ENCODE measurements at places on chromosomes 1 and 21.

DNA sequence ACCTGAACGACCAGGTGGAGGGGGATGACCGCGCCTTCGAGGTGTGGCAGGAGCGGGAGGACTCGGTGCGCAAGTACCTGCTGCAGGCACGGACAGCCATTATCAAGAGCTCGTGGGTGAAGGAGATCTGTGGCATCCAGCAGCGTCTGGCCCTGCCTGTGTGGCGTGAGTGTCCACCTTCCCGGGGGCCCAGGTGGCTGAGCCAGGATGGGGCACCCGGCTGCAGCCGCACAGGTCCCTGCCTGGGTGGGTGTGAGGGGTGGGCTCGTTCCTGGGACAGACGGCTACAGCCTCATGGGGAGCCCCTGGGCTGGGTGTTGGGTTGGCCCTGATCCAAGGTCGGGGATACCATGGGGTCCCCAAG is 65.2 kb downstream of the TRIM11 start:
- no peak for DNase-seq

- no peak for DNase-seq
These were observed 81.9 kb downstream of the CASZ1 start for GRCh38 chr1:10714337-10715114.

DNA sequence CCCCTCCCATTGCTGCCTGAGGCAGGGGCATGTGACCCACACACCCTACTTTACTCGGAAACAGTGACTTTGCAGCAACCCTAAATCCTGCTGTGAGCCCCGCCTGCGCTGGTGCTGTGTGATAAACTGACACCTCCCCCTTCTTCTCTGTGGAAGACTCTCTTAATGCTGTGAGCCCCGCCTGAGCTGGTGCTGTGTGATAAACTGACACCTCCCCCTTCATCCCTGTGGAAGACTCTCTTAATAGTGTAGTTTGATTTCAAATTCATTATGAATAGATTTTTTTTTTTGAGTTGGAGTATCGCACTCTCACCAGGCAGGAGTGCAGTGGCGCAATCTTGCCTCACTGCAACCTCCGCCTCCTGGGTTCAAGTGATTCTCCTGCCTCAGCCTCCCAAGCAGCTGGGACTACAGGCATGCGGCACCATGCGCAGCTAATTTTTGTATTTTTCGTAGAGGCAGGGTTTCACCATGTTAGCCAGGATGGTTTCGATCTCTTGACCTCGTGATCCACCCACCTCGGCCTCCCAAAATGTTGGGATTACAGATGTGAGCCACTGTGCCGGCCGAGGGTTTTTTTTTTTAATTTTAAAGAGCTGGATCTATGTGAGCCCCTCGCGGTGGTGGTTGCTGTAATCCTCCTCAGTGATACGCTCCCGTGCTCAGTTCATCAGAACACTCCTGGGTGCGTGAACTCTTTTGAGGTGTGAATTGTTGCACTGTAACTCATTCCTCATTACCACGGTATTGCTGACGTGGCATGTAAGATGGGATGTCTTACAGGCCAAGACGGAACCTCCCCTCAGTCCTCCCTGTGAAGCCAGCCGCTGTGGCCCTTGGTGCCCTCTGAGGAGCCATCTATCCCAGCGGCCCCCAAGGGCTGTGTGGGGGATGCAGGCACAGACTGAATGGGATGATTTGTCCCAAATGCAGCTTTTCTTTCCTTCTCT is 60.3 kb downstream of the GALNT2 start:
- DNase-seq = no peak

DNA sequence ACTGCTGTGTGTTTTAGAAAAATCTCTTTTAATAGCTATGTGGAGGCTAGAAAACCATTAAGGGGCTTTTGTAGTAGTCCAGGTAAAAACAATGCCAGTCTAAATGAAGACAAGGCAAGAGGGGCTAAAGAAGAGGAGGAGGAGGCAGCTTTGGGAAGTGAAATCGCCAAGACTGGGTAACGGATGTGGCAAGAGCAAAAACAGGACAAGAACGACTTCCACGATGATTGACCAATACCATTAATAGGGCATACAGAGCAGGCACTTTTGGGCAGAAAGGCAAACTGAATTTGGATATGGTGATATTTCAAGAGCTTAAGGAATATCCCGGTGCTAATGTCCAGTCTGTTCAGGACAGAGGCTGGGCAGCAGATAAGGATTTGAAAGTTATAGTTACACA is 22.0 kb downstream of the COA6 start:
- no peak for DNase-seq

DNA sequence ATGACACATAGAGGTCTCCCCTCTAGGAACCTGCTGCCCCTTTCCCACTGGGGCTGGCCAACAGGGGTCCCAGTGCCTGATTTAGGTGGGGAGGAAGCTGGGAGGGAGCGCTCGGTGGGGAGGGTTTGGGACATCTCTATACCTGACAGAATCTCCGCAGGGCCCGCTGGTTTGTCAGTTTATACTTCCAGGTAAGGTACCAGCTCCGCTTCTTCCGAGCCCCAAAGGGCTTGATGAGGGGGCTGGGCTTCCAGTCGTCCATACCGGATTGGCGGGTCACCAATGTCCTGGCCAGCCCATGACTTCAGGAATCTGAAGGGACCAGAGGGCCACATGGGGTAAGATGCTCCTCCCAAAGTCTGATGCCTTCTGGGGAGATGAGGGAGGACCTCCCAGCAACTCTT is 672 bp downstream of the POMGNT1 start:
- no peak for DNase-seq

DNA sequence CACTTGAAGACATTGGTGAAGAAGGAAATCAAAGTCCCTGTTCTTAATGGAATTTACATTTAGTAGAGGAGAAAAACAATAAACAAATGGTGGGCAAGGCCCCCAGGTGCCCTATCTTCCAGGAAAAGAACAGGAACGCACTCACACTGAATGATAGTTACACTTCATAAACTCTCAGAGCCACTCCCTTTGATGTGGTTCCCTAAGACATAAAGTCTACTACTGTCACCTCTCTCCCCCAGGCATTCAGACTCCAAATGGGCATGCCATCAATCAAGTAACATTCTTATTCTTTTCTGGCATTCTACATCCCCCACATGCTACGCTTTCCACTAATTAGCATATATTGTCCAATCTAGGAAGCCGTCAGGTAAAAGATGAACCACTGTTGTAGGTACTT is 36.6 kb upstream of the PIGC start:
- no peak for DNase-seq

DNA sequence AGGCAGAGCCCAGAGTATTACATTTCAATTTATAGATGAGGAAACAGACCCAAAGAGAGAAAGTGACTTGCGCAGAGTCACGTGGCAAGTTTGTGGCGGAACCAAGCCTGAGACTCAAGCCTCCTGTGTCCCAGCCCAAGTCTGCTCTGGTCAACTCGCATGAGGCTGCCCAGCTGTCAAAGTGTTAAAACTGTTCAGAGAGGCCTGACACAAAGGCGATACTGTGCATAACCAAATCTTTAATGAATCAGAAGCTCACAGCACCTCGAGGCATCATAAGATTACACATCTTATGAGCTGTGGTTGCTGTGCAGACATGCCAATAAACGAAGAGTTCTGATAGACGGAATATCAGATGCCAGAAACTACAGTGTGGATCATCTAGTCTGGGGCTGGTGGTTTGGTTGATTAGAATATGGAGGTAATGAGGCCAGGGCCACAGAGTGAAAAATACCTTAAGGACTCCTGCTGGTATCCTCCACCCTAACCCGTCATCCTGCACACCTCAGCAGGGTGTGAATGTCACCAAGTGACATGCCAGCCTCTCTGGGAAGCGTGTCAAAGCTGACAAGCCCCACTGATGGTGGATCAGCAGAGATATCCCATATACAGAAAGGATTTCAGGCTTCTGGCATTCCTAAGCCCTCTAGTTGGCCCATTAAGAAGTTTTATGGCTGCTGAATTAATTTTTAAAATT is 42.2 kb downstream of the TNNT2 start:
- DNase-seq = no peak

DNA sequence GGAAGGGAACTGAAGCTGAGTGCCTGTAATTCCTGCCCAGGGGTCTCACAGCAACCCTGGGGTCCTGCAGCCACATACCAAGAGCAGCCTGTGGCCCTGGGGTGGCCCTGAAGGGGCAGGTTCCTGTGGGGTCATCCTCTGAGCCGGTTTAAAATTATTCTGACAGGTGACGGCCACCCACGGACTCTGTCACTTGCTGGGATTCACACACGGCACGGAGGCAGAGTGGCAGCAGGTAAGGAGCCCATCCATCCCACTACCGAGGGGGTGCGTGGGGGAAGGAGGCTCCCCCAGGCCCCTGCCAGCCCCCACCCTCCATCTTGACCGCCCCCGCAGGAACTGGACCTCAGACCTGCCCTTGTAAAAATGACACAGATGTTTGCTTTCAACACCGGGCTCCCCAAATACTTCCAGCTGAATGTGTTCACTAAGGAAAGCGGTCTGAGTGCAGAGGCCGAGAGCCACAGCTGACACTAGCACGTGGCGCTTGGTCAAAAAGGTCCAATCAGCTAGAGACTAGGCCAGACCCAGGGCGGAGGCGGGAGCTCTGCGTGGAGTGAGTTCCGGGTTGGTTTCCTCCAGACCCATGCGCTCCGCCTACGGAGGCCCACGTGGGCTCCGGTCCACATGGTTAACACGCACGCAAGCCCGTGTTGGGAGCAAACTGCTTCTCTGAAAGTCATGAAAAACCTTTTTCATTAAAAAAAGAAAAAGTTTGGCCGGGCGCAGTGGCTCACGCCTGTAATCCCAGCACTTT is 10.0 kb downstream of the YBEY start:
- peak; percentile 51 for DNase-seq

Data from stimulated activated CD8-positive, alpha-beta memory T cell treated with anti-CD3 and anti-CD28 coated beads, Interleukin-15, amount 100 ng/mL, for 48 hours (primary cell).